ENCODE measurements at places on chromosomes 3 and 15. TPM values are rescaled to one million over a fixed set of nuclear protein-coding genes. Genes with fewer than 3 reads are reported as not detected.

AADACL2 gene
- total RNA-seq: not detected

SERPINI2 gene
- total RNA-seq: not detected

TNFAIP8L3 gene
- 1.3 TPM for total RNA-seq

ZNF660 gene
- total RNA-seq: 0.12 TPM

MAP6D1 gene
- 0.61 TPM for total RNA-seq

CADM2 gene
- total RNA-seq: 0.24 TPM

DNA sequence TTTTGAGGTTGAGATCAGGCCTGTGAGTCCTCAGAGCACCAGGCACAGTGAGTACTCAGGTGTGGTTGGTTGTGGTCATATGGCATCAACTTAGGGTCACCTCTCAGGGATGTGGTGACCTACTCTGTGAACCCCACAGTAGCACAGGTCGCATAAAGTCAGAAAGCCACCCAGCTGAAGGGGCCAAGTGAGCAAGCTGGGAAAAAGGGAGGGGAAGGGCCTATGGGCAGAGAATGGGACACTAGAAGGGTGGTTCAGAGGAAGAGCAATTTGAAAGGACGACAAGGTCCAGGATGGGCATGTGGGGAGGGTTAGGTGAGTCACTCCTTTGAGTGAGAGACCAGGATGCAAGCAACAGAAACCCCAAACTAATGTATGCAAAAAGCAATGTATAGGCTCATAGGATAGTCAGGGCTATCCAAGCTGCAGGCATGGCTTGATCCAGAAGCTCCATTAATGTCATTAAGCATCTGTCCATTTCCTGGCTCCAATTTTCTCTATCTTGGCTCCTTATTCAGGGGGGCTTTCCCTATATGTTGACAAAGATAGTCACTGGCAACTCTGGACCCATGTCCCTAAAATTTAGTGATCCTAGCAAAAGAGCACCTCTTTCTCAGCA, 33.5 kb downstream of the HMCES start:
- DNase-seq: no peak

DNA sequence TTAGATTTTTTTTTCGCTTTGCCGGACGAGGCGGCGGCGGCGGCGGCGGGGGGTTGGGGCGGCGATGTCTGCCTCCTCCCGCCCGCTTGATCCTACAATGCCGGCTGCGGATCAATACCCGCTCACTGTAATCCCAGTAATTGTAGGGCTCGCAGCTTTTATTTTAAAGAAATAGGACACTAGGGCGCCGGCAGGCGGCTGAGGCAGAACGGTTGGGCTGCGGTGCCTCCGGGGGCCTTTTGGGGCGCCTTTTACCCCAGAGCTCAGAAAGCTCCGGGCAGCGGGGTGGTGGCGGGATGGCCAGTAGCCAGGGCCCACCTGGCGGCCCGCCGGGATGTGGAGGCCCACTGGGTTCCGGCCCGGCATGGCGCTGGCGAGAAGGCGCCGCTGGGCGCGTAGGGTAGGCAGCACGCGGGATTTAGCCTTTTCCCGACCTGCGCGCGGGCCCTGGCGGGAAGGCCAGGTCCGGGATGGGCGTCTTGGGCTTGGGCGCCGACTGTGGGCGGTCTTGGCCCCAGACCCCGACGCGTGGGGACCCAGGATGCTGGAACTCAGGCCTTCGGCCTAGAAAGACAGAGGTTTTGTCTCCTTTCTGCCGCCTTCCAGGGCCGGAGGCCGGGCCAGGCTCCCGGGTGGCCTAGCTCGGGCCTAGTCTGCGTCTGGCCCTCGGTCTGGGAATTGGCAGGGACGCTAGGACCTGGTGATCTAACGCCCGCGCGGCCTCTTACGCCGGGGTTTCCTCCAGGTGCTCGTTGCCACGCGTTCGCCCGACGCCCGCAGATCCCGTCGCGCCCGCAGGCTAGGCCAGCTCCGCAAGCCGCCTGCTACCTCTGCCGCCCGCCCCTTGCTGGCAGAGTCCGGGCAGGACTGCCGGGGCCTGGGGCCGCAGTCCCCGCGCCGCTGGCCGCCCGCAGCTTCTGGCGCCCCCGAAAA, 15.5 kb upstream of the ONECUT1 start:
- peak; percentile 66 for DNase-seq

DNA sequence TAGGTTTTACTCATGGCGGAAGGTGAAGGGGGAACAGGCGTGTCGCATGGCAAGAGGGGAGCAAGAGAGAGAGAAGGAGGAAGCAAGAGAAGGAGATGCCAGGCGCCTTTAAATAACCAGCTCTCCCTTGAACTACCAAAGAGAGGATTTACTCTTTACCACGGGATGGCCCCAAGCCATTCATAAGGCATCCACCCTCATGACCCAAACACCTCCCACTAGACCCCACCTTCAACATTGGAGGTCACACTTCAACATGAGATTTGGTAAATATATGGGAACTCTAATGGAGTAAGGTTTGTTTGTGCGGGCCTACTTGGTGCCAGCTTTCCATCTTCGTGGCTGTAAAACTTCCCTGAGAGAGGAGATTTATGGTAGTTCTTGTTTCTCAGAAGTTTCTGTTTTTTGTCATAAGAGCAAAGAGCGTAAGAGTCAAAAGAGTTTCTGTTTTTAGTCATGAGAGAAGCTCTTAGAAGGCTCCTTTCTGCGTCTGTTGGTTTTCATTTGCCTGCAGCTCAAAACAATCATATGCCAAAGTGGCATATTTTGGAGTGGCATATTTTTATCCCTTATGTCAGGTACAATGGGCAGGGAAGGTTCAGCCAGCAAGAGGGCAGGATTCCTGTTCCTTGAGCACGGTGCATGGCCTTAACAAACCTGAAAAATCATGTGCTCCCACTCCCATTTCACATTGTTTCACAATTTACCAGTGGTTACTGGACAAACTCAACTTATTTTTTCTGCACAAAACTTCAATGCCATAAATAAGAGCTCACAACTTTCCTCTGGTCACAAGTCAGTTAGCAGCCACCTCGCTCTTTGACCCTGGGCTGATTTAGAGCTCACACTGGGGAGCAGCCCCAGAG, 12.5 kb downstream of the PML start:
- no peak for DNase-seq

GRCh38 chr15:88118035-88118434, 138.5 kb downstream of the NTRK3 start:
- no peak for DNase-seq

GRCh38 chr15:67548862-67549651, 6.6 kb downstream of the MAP2K5 start:
- no peak for DNase-seq

DNA sequence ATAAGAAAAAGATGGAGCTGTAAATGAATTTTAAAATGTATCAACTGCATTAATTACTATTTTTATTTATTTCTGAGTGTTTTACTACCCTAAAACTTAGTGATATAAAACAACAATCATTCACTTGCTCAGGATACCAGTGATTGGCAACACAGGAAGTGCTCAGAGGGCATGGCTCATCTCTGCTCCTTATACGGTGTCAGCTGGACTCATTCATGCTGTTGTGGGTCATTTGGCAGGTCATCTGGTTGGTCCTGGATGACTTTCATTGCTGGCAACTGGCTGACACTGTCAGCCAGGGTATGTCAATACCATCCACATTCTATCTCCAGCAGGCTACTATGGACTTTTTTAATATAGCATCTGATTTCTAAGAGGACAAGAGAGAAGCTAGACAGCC, 689.6 kb upstream of the NECTIN3 start:
- DNase-seq: peak; percentile 54

- no peak for DNase-seq
These were observed 13.0 kb downstream of the ZBED2 start for GRCh38 chr3:111582120-111582474.

DNA sequence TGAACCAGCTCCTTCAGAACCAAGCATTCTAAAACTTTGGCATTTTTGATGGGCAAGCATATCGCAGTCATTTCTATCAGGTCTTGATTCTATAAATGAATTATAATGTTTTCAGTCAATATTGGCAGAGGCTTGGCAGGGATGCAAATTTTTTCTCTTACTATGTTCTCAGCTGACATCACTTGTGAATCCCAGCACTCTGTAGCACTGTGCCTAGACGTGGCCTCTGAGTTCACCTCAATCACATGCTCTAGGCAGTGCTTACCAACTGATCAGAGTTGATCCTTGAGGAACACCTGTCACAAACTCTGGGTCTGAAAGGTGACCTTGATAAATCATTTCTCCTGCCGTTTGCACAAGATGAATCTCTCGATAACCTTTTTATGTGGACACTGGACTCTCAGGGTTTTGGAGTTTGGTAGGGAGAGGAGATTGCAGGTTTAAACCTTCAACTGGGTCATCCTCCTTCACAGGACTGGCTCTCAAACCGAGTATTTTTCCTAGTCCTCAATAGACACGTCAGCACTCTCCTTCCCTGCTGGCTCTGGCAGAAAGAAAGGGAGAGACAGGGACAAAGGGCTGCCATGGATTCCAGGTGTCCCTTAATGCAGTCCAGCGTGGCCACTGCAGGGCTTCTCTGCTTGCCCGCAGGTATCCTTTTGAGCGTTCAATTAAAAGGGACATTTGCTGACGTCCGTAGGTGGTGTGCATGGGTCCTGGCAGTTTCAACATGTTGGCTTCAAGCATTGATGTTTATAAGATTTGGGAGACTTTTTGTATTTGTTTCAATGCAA, 222.3 kb upstream of the CMC1 start:
- DNase-seq: no peak

- DNase-seq: no peak
These were observed 23.6 kb downstream of the VEPH1 start for GRCh38 chr3:157479464-157480243.

DNA sequence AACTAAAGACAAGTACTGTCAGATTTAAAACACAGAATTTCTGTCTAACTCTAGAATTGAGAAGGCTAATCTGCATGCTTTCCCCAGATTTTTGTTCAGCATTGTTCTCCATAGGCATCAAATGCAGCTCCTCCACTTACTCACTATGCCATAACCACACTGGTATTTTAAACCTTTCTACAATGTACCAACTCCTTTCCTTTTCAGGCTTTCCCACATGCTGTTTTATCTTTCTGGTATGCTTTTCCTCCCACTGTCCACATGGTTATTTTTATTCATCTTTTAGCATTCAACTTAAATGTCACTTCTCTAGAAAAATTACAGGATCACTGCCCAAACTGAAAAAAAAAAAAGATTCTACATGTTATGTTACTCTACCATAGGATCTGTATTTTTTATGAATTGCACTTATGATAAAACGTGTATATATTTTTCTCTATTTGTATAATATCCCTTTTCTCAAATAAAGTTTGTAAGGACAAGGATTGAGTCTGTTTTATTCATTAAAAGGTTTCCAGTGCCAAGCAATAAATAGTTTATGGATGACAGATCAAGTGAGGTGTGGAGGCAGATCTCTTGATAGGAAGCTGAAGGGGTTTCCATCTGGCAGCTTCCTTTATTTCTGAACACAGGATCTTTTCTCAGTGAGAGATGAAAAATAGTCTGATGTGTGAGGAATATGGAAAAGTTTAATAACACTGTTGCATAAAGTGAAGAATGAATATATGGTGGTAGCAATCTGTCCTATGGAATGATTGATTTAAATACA, 1064.5 kb downstream of the ZPLD1 start:
- no peak for DNase-seq

- no peak for DNase-seq
These were observed 102.6 kb downstream of the ALDH1A2 start for GRCh38 chr15:57962887-57963286.

DNA sequence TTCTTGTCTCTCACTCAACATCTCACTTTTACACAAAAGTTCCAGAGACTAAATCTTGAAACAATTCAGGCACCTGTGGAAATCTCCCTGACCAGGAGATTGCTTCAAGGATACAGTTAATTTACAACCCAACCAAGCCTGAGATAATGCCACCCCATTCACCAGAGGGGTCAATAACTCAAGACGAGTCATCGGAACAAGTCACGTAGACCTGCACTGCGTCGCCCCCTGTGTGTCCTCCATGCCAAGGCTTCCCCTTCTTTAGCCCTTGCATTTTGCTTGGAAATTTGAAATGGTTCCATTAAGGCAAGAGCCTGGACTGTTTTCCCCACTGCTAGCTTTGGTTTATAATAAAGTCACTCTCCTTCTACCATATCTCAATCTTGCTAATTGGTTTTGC, 129.0 kb upstream of the NEO1 start:
- no peak for DNase-seq

Measured in right lobe of liver (tissue), 6 donors.